ENCODE measurements at places on chromosomes 1 and 21. TPM values are rescaled to one million over a fixed set of nuclear protein-coding genes. Genes with fewer than 3 reads are reported as not detected.
A peak's percentile ranks its signal among the peaks of the same experiment; 100 is the strongest.

GRCh38 chr1:100387209-100387608 lies 34.9 kb downstream of the CDC14A start:
- H3K36me3 ChIP-seq: peaks cover 7% of the 10 kb centered on the region
- no peak overlapping the region for H3K4me3 ChIP-seq
- DNase-seq: peak; percentile 24
- peaks cover 15% of the 10 kb centered on the region for H3K4me1 ChIP-seq
- H3K27ac ChIP-seq: no peak overlapping the region

DNA sequence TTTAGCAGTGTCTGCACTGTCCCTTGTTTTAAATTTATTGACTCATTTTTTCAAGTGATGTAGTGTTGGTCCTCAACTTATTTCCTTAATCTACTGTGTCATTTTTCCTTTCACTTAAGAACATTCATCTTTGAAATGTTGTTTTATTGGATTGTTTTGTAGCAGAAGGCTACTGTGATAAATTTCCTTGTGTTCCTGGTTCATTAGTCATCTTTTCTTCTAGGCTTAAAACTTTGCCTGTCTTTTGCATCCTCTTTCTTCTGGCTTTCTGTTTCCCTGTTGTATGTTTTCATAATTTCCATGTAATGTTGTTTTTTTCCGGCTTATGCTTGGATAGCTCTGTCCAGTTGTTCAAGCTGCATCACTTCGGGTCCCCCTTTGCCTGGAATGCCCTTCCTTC lies 61.9 kb downstream of the UBE2T start:
- H3K4me3 ChIP-seq: no peak overlapping the region
- DNase-seq: no peak
- H3K4me1 ChIP-seq: peaks cover 21% of the 10 kb centered on the region
- no peaks in the 10 kb centered on the region for H3K36me3 ChIP-seq
- H3K27ac ChIP-seq: no peak overlapping the region

- H3K27me3 ChIP-seq: no peaks in the 10 kb centered on the region
- H3K27ac ChIP-seq: no peak overlapping the region
- no peak overlapping the region for H3K4me3 ChIP-seq
- H3K4me1 ChIP-seq: no peaks in the 10 kb centered on the region
- DNase-seq: peak; percentile 9
Observed at GRCh38 chr21:14685568-14685967, 139.5 kb upstream of the SAMSN1 start.

GRCh38 chr1:101107496-101108110 lies 82.0 kb upstream of the DPH5 start:
- H3K4me3 ChIP-seq: no peak overlapping the region
- H3K27ac ChIP-seq: no peak overlapping the region
- no peaks in the 10 kb centered on the region for H3K27me3 ChIP-seq

- no peaks in the 10 kb centered on the region for H3K4me1 ChIP-seq
- no peak overlapping the region for H3K27ac ChIP-seq
- H3K36me3 ChIP-seq: peaks cover 32% of the 10 kb centered on the region
- no peak overlapping the region for H3K4me3 ChIP-seq
Observed at GRCh38 chr1:44292651-44293050, 62.4 kb downstream of the ERI3 start.

DNA sequence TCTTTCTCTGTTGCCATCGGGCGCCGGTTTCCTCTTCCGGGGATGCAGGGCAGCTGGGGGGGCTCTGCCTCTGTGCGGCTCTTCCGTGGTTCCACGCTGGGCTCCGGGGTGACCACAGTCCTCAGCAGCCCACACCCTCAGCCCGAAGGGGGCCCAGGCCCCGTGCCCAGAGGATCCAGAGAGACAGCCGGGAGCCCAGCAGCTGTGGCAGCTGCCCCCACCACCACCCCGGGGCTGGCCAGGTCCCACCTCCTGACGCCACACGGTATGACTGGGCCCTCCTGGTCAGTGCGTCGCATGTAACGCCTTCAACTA lies 172.2 kb downstream of the PRDM16 start:
- no peaks in the 10 kb centered on the region for H3K36me3 ChIP-seq
- H3K4me1 ChIP-seq: peaks cover 52% of the 10 kb centered on the region
- H3K27me3 ChIP-seq: no peaks in the 10 kb centered on the region
- H3K27ac ChIP-seq: no peak overlapping the region
- no peak for DNase-seq

DNA sequence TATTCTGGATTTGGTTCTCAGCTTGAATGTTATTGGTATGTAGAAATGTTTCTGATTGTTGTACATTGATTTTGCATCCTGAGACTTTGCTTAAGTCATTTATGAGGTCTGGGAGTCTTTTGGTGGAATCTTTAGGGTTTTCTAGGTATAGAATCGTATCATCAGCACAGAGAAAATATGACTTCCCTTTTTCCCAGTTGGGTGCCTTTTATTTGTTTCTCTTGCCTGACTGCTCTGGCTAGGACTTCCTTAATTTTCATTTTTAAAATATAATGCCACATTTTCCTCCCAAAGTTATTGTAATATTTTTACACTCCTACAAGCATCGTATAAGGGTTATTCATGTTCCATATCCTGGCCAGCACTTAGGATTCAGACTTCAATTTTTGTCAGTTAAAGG lies 111.1 kb downstream of the FNBP1L start:
- H3K27ac ChIP-seq: no peak overlapping the region
- H3K4me1 ChIP-seq: peaks cover 6% of the 10 kb centered on the region
- DNase-seq: no peak
- H3K4me3 ChIP-seq: no peak overlapping the region
- H3K36me3 ChIP-seq: peaks cover 8% of the 10 kb centered on the region

DNALI1 gene
- polyA plus RNA-seq: 31.2 TPM

MAP3K6 gene
- polyA plus RNA-seq: 53.1 TPM

LYST gene
- 17.5 TPM for polyA plus RNA-seq
